ENCODE measurements at places on chromosomes 13 and 19.

DNA sequence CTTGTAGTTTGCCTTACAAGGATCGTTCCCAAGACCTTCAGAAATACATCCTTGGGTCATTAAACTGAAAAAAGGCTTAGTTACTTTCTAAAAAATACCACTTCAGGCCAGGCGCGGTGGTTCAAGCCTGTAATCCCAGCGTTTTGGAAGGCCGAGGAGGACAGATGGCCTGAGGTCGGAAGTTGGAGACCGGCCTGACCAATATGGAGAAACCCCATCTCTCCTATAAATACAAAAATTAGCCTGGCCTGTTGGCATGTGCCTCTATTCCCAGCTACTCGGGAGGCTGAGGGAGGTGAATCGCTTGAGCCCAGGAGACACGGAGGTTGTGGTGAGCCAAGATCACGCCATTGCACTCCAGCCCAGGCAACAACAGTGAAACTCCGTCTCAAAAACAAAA, 2.2 kb upstream of the ZNF28 start:
- H3K4me3 ChIP-seq = no peak overlapping the region
- peaks cover 16% of the 10 kb centered on the region for H3K4me1 ChIP-seq
- H3K27me3 ChIP-seq = no peaks in the 10 kb centered on the region
- no peak for DNase-seq
- H3K27ac ChIP-seq = no peak overlapping the region

DNA sequence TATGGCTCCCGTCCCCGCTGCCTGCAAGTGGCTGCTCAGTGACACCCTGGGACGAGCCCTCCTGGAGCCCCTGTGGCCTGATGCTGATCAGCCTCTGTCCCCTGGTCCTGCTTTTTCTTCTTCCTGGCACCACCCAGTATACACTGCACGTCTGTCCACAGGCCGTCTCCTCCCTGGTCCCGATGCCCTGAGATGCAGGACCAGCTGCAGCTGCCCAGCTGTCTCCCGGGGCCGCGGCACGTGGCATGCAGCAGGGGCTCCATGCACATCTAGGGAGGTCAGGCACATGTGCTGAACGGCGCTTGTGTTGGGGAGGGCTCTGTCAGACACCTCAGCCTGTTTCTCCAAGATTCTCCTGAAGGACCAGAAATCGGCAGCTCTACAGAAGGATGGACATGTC, 30.2 kb downstream of the ZFR2 start:
- no peak overlapping the region for H3K4me3 ChIP-seq
- no peaks in the 10 kb centered on the region for H3K27me3 ChIP-seq
- no peaks in the 10 kb centered on the region for H3K36me3 ChIP-seq
- no peak for DNase-seq
- H3K27ac ChIP-seq = no peak overlapping the region

- H3K27me3 ChIP-seq = no peaks in the 10 kb centered on the region
- no peak for DNase-seq
- H3K4me3 ChIP-seq = no peak overlapping the region
These were observed 214.6 kb downstream of the OXGR1 start for GRCh38 chr13:96779691-96780090.

GRCh38 chr13:30918662-30919405, 12.8 kb downstream of the MEDAG start:
- DNase-seq = no peak
- no peaks in the 10 kb centered on the region for H3K36me3 ChIP-seq
- peaks cover 32% of the 10 kb centered on the region for H3K27me3 ChIP-seq
- H3K27ac ChIP-seq = no peak overlapping the region
- no peak overlapping the region for H3K4me3 ChIP-seq

DNA sequence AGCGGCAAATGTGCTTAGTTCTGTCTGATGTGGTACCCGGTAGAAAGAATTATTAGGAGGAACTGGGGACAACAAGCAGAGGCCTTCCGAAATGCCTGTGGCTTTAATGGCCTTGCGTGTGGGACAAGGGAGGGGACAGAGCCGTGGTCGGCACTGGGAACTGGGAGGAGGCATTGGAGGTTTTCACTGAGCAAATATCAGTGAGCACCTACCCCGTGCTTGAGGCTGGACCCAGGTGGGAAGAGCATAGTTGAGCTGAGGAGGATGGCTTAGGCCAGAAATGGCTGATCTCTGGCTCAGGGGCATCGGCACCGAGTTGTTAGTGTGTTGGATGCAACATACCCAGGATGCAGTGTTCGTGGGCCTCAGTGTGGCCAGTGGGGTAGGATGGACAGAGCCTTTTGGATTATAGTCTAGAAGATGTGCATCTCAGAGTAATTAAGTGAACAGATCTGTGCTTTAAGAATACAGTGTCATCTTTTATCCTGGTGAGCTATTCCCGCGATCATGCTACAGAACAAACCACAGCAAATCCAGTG, 201.3 kb downstream of the TEX29 start:
- no peaks in the 10 kb centered on the region for H3K36me3 ChIP-seq
- H3K4me1 ChIP-seq = no peaks in the 10 kb centered on the region
- H3K27ac ChIP-seq = no peak overlapping the region
- H3K4me3 ChIP-seq = no peak overlapping the region
- H3K27me3 ChIP-seq = no peaks in the 10 kb centered on the region
- DNase-seq = no peak

- no peak overlapping the region for H3K27ac ChIP-seq
- no peaks in the 10 kb centered on the region for H3K27me3 ChIP-seq
- no peaks in the 10 kb centered on the region for H3K4me1 ChIP-seq
These were observed 182.2 kb upstream of the SPRY2 start for GRCh38 chr13:80523134-80523533.

GRCh38 chr13:113252516-113253095, 43.2 kb downstream of the CUL4A start:
- peaks cover 94% of the 10 kb centered on the region for H3K36me3 ChIP-seq
- H3K27me3 ChIP-seq = no peaks in the 10 kb centered on the region
- H3K4me3 ChIP-seq = no peak overlapping the region
- H3K27ac ChIP-seq = no peak overlapping the region

DNA sequence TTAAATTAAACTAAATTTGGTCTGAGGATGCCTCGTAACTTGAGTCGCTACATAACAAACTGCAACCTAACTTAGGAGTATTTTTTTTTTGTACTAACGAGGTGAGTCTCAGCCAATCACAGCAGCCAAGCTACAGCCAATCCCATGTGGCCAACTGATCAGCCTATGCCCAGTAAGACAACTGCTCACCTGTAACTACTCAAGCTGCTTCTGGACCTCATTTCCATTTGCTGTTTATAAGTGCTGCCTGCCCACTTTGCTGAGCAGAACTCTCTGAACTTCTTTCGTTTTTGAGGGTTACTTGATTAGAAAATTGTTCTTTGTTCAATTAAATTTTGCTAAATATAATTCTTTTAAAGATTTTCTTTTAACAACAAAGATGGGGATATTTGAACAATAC, 3.8 kb downstream of the CPB2 start:
- no peaks in the 10 kb centered on the region for H3K27me3 ChIP-seq
- no peak for DNase-seq
- no peak overlapping the region for H3K4me3 ChIP-seq
- H3K27ac ChIP-seq = no peak overlapping the region
- H3K36me3 ChIP-seq = no peaks in the 10 kb centered on the region
- no peaks in the 10 kb centered on the region for H3K4me1 ChIP-seq

DNA sequence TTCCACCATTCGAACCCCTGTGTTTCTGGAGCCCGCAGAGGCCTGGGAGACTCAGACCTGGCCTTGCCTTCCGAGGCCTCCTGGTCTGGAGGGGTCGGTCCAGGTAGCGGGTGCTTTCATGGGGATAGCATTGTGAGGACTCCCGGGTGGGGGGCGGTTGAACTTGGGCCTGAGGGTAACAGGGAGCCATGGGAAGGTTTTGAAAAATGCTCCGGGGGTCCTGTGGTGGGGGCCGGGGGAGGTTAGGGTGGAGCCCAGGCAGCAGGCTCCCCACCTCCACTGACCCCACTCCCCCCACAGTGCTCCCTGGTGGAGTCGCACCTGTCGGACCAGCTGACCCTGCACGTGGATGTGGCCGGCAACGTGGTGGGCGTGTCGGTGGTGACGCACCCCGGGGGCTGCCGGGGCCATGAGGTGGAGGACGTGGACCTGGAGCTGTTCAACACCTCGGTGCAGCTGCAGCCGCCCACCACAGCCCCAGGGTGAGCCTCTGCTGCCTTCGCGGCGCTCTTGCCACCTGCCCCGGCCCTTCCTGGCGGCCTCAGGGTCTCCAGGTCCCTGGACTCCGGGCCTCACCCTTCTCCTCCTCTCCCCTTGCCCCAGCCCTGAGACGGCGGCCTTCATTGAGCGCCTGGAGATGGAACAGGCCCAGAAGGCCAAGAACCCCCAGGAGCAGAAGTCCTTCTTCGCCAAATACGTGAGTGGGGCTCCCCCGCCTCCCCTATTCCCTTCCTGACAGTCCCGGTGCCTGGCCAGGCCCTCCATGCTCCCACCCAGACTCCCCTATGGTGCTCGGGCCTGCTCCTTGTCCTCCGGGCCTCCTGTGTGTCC, 3.8 kb upstream of the GARIN5A start:
- no peak overlapping the region for H3K4me3 ChIP-seq
- H3K27me3 ChIP-seq = no peaks in the 10 kb centered on the region
- no peak for DNase-seq
- H3K4me1 ChIP-seq = peaks cover 14% of the 10 kb centered on the region

DNA sequence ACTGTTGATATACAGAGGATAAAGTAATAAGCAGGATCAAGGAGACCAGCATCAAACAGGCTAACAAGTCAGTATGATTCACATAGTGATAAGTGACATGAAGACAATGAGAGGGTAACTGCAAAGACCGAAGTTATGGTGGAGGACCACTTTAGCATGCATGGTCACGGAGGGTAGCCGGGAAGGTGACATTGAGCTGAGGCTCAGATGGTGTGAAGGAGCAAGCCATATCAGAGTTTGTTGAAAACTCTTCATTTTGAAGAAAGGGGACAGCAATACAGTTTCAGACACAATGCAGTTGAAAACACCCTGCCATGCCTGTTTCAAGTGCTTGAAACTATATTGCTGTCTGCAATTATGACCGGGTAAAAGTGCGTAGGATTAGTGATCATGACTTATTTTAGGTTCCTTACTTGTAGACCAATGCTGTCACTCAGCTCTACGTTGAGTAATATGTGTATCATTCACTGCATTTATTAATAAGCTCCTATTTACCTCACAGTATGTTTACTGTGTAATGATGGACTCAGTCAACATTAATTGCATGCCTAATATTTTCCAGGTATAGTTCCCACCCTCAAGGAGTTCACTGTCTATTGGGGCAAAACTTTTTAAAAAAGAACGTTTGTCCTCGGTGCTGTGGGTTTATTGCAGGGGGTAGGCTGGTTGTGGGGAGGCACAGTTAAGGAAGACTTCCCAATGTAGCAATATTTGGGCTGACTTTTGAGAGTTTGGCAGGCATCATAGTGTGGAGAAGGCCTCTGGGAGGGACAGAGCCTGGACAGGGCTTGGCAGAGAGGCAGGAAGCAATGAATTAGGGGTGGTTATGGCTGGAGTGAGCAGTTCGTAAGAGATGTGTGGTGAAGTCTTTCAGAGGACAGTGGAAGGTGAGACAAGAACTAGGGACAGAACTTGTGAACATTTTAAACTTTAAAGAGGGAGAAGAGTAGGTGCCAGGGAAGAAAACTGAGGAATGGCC, 3.2 kb downstream of the UBAC2 start:
- no peaks in the 10 kb centered on the region for H3K27me3 ChIP-seq
- no peak for DNase-seq
- H3K4me1 ChIP-seq = peaks cover 55% of the 10 kb centered on the region
- peaks cover 27% of the 10 kb centered on the region for H3K36me3 ChIP-seq
- H3K4me3 ChIP-seq = peak overlapping the region; percentile 44

- no peaks in the 10 kb centered on the region for H3K36me3 ChIP-seq
- DNase-seq = no peak
- no peak overlapping the region for H3K27ac ChIP-seq
- H3K27me3 ChIP-seq = peaks cover 11% of the 10 kb centered on the region
- H3K4me3 ChIP-seq = no peak overlapping the region
These were observed 249.3 kb upstream of the HTR2A start for GRCh38 chr13:47146136-47146535.

DNA sequence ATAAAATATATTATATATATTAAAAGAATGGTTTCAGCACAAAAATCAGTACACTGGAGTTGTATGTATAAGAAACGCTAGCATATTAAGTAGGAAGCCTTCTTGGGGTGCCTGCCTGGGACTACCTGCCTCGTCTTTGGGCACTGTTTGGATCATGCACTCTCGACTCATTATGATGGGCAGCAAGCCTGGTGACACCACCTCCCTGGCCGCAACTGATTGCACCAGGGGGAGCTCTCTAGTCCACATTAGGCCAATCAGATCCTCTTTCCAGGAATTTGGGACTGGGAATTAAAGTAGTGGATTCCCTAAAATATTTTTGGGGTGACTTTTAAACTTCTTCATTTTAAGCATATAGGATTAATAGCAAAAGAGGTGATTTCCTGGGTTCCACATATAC, 56.0 kb upstream of the RGCC start:
- H3K4me1 ChIP-seq = no peaks in the 10 kb centered on the region
- no peaks in the 10 kb centered on the region for H3K36me3 ChIP-seq
- no peak for DNase-seq

DNA sequence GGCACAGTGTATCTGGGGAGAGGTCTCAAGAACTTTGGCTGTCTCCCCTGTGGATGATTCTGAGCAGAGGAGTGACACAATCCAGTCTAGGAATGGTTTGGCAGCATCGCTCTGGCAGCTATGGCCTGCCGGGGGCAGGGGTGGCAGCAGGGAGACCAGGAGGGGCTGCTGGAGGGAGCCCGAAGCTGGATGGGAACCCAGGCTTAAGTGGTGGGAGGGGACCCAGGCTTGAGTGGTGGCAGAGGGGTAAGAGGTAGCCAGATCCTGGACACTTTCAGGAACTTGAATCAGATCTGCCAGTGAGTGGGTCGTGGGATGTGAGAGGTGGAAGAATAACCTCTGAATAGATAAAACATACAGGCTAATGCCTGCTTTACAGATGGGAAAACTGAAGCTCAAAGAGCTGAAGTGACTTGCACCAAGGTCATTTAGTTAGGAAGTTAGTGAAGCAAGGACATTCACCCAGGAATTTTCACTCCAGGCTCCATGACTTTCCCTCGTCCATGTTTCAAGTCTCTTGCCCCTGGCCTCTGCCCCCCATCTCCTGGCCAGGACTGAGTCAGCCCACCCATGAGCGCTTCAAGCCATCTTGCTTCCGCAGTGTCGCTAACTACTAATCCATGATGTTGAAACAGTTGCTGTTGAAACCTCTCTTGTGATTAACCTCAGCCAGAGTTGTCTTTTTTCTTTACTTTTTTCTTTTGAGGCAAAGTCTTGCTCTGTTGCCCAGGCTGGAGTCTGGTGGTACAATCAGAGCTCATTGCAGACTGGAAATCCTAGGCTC, 29.9 kb upstream of the C1QTNF9 start:
- no peaks in the 10 kb centered on the region for H3K27me3 ChIP-seq
- DNase-seq = no peak
- no peak overlapping the region for H3K4me3 ChIP-seq

- no peak for DNase-seq
- H3K4me3 ChIP-seq = no peak overlapping the region
- H3K27me3 ChIP-seq = no peaks in the 10 kb centered on the region
- H3K36me3 ChIP-seq = peaks cover 28% of the 10 kb centered on the region
- H3K4me1 ChIP-seq = peaks cover 16% of the 10 kb centered on the region
These were observed 44.3 kb upstream of the SLC15A1 start for GRCh38 chr13:98796798-98797197.

- no peaks in the 10 kb centered on the region for H3K36me3 ChIP-seq
- no peak overlapping the region for H3K27ac ChIP-seq
- H3K27me3 ChIP-seq = peaks cover 3% of the 10 kb centered on the region
These were observed 58.3 kb upstream of the MEDAG start for GRCh38 chr13:30847650-30848307.

Measured in DND-41 (cell line).